A549 treated with CpdA at 1 μM for 4 hours (cell line): ENCODE measurements at places on chromosomes 6 and 20. TPM values are rescaled to one million over a fixed set of nuclear protein-coding genes. Genes with fewer than 3 reads are reported as not detected.

Gene SLC24A3
- total RNA-seq, result 0.02 to 0.04 TPM in 2 of 5 replicates, not detected in the others

Gene PSMG4
- 21.8 to 27.0 TPM (median 26.4 TPM) in 5 replicates for total RNA-seq

Gene PTCRA
- not detected in 5 replicates for total RNA-seq

Gene SNAI1
- total RNA-seq, result 11.6 to 21.6 TPM (median 19.3 TPM) in 5 replicates

Gene TRIM10
- not detected in 5 replicates for total RNA-seq

Gene AKAP12
- total RNA-seq, result 68.2 to 140 TPM (median 103 TPM) in 5 replicates

Gene GCNT2
- total RNA-seq, result 6.4 to 11.2 TPM (median 7.1 TPM) in 5 replicates

Gene TNNC2
- total RNA-seq, result 0.21 to 0.22 TPM in 2 of 5 replicates, not detected in the others

Gene CGA
- total RNA-seq, result 0.08 to 0.15 TPM in 2 of 5 replicates, not detected in the others

Gene IER3
- 117 to 167 TPM (median 156 TPM) in 5 replicates for total RNA-seq

Gene MARCKS
- 15.6 to 26.2 TPM (median 20.5 TPM) in 5 replicates for total RNA-seq

Gene MAP3K7
- 11.3 to 14.0 TPM (median 12.6 TPM) in 5 replicates for total RNA-seq

Gene TCF21
- 0.03 to 0.07 TPM (median 0.06 TPM) in 4 of 5 replicates, not detected in the other for total RNA-seq

Gene LTA
- total RNA-seq, result 0.08 to 0.13 TPM (median 0.10 TPM) in 3 of 5 replicates, not detected in the others
